ENCODE measurements at places on chromosomes 13 and 19. TPM values are rescaled to one million over a fixed set of nuclear protein-coding genes. Genes with fewer than 3 reads are reported as not detected.

Gene FUT2
- total RNA-seq: under 0.01 TPM

Gene SPRED3
- 1.5 TPM for total RNA-seq

Gene CBY2
- not detected for total RNA-seq

DNA sequence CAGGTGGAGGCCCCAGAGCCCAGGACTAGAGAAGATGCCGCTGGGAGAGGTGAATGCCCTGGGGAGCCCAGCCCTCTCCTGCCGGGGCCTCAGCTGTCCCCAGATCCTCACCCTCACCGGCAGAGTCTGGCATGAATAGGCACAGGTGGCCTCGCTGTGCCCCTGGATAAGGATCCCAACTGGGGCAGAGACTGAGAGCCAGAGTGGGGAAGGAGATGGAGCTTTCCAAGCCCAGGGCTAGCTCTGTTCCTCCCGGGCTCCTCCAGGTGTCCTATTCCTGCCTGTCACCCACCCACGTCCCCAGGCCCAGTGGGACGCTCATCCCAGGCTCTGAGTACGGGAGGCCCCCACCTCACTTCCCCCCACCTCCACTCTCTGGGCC, 16.5 kb downstream of the PRR36 start:
- no peak for DNase-seq
- no peaks in the 10 kb centered on the region for H3K36me3 ChIP-seq
- no peaks in the 10 kb centered on the region for H3K4me1 ChIP-seq
- no peak overlapping the region for H3K27ac ChIP-seq
- H3K4me3 ChIP-seq: no peak overlapping the region

DNA sequence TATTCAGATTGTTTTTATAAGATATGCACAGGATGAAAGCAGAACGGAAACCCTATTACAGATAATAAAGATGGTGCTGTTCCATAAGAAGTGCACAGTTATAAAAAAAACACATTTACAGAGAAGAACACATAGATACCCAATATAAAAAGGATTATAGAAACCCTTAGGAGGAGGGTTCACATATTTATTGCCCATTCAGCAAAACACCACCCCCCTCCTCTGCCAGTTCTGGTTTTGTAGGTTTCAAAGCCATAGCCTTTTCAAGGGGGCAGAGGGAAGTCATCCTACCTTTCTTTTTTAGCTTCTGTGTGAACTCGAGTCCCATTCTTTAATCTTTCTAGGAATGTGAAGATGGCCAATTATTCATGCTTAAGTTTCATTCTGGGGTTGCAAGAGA, 511.2 kb downstream of the GPC5 start:
- H3K27me3 ChIP-seq: no peaks in the 10 kb centered on the region
- DNase-seq: no peak
- no peaks in the 10 kb centered on the region for H3K36me3 ChIP-seq
- no peak overlapping the region for H3K27ac ChIP-seq

- H3K27me3 ChIP-seq: no peaks in the 10 kb centered on the region
- H3K4me3 ChIP-seq: no peak overlapping the region
- DNase-seq: no peak
- no peak overlapping the region for H3K27ac ChIP-seq
Measured at GRCh38 chr13:35841060-35841521, 290.1 kb downstream of the DCLK1 start.

- no peak overlapping the region for H3K27ac ChIP-seq
- DNase-seq: no peak
- no peaks in the 10 kb centered on the region for H3K27me3 ChIP-seq
- no peaks in the 10 kb centered on the region for H3K4me1 ChIP-seq
- H3K36me3 ChIP-seq: no peaks in the 10 kb centered on the region
- H3K4me3 ChIP-seq: no peak overlapping the region
Measured at GRCh38 chr13:75959861-75960481, 323.8 kb downstream of the LMO7 start.

GRCh38 chr13:114021464-114022308, 47.8 kb upstream of the C13orf46 start:
- no peak for DNase-seq
- H3K4me1 ChIP-seq: peaks cover 15% of the 10 kb centered on the region
- no peak overlapping the region for H3K27ac ChIP-seq

GRCh38 chr19:33263325-33264023, 37.8 kb upstream of the SLC7A10 start:
- H3K27ac ChIP-seq: no peak overlapping the region
- H3K4me3 ChIP-seq: no peak overlapping the region
- H3K4me1 ChIP-seq: no peaks in the 10 kb centered on the region
- no peaks in the 10 kb centered on the region for H3K27me3 ChIP-seq

- no peaks in the 10 kb centered on the region for H3K36me3 ChIP-seq
- no peak overlapping the region for H3K4me3 ChIP-seq
- H3K4me1 ChIP-seq: no peaks in the 10 kb centered on the region
- H3K27ac ChIP-seq: no peak overlapping the region
- DNase-seq: no peak
Measured at GRCh38 chr13:109751477-109751876, 34.9 kb downstream of the IRS2 start.

Gene RNASEH2B
- total RNA-seq: 82.7 TPM
